Vagina (tissue), 2 donors: ENCODE measurements at places on chromosomes 16 and 17.
A peak's percentile ranks its signal among the peaks of the same experiment; 100 is the strongest.

DNA sequence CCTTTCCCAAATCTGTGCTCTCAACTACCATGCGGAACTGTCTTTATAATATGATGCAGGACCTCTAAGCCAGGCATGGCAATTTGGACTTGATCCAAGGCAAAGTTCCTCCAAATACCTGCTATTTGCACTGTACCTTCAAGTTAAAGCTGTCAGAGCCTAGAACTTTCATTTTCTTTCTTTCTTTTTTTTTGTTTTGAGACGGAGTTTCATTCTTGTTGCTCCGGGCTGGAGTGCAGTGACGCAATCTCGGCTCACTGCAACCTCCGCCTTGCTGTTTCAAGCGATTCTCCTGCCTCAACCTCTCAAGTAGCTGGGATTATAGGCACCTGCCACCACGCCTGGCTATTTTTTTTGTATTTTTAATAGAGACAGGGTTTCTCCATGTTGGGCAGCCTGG lies 51.7 kb downstream of the ARHGAP27 start:
- no peak for DNase-seq

DNA sequence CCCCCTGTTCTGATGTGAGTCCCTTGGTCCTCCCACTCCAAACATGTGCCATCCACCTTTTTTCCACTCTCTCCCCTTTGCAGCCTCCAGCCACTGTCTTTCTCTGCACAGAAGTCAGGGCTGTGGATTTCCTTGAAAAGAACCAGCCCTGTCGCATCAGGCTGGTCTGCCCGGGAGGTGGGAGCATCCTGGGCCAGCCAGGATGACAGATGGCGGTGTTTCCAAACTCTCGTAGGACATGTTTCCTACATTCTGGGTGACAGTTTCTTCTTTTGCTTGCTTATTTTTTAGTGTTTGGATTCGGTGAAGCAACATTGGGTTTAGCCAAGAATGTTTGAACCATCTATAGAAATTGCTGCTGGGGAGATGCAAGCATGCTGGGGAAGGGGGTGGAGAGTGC lies 100.8 kb downstream of the CCDC182 start:
- DNase-seq, result no peak

DNA sequence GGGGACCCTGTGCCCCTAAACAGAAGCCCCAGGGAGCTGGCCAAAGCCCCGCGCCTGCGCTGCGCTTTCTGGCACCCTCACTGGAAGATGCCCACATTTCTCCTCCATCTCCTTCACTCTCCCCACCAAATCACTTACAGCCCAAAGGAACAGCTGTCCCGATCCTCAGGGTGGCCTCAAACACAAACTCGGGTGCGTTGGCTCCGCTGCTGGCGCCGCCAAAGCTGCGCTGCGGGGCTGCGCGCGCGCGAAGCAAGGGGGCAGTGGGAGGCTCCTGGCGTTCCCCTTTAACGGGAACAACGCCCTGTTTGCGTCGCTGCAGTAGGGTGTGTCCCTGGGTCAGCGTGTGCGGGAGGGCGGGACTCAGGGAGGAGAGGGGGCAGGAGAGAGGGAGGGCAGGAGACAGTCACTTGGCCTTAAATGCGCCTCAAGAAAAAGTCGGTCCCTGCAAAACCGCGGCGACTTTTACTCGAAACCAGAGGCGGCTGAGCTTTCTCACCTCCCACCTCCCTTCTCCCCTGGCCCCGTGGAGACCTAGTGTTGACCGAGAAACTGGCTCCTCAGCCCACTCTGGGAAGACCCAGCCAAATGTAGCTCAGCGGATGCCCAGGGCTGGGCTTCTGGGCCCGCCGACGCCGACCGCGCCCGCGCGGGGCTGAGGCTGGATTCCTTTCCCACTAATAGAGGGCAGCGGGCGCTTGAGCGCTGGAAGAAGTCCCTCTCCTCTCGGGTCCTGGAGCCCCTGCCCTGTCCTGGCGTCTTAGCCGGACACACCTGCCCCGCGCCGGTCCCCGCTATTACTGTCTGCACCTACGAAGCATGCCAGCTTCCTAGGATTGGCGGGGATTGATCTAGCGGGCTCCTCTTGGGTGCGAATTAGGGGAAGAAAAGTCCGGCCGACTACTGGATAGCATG lies 2.6 kb downstream of the PMP22 start:
- peak; percentile 95 for DNase-seq

DNA sequence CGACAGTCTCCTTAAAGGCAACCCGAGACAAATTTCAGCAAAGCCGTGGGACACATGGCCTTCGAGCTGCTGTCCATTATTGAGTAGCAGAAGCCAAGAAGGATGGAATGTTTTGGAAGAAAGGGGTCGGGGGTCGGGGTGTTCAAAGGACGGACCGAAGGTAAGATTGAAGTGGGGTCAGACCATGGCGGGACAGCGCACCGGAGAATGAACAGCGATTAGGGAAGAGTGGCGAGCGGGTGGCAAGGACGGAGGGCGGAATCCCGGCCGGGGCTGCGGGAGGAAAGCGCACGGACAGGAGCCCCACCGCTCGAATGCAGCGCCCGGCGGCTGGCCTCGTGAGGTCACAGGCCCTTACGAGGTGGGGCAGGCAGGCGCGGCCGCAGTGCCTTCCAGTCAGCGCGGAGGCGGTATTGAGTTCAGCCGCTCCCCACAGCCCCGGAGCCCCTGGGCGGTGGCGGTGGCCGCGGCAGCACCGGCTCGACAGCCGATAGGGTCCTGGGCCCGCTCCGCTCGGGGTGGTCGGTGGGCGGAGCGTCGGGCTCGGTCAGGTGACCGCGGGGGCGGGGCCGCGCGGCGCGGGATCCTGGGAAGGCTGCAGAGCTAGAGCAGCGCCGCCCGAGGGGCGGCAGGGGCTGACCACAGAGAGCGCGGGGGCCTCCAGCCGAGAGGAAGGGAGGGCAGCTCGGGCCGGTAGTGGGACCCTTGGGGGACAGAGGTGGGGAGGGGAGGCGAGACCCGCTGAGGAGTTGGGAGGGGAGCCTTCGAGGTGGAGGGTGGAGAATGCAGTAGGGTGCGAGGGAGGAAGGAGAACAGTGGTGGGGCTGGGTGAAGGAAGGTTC lies at the start of gene EFCAB13:
Gene EFCAB13 (plus strand): TSS at position 574 of the 842 bp plus-strand sequence. CDS start 4,399 bp downstream, outside the sequence.
- no peak for DNase-seq

DNA sequence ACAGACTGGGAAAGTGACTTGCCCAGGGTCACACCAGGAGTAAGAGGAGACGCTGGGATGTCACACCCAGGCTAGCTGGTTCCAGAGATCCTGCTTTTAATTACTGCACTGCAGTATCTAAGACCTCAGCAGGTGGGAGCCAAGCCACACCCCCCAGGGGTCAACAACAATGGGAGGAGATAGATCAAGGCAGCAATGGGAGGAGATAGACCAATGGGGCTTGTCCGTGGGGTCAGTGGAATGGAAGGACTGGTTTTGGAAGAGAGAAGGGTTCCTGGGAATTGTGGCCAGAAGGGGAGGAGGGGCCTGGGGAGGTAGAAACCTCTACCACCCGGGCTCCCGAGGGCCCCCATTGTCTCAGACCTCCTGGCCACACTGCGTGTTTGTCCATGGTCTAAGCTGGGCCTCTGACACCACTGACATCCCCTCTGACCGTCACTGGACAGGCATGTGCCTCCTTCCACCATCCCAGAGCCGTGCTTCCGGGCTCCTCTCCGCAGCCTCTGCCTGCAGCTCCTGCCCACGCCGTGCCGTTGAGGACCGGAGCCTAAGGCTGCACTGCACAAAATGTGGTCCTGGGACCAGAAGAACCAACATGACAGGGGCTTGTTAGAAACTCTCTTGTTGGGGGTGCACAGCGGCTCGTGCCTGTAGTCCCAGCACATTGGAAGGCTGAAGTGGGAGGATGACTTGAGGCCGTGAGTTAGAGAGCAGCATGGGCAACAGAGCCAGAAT lies 69.8 kb upstream of the RPH3AL start:
- DNase-seq, result no peak

DNA sequence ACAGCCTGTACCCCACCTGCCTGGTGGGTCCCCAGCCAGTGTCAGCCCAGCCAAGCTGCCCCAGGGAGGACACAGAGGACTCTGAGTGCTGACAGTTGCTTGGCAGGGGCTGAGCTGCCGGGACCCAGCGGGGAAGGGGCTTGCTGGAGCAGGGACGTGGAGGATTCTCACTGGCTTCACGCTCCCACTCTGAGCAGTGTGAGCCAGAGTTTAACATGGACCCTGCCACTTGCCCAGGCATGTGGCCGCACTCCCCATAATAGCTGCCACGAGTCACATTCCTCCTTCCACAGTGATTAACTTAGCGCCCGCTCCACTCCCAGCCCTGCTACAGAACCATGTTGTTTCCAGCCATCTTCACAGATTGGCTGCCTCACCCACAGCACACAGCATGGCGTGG lies 31.2 kb downstream of the SREBF1 start:
- no peak for DNase-seq

- no peak for DNase-seq
Measured at GRCh38 chr17:34130544-34130943, 124.5 kb upstream of the CCL2 start.

- no peak for DNase-seq
Measured at GRCh38 chr17:15446036-15446435, 21.4 kb downstream of the CDRT4 start.

GRCh38 chr17:31534223-31534888 lies 142.9 kb downstream of the RAB11FIP4 start:
- no peak for DNase-seq

- DNase-seq, result no peak
Measured at GRCh38 chr17:78276098-78276887, 44.9 kb downstream of the TMEM235 start.

DNA sequence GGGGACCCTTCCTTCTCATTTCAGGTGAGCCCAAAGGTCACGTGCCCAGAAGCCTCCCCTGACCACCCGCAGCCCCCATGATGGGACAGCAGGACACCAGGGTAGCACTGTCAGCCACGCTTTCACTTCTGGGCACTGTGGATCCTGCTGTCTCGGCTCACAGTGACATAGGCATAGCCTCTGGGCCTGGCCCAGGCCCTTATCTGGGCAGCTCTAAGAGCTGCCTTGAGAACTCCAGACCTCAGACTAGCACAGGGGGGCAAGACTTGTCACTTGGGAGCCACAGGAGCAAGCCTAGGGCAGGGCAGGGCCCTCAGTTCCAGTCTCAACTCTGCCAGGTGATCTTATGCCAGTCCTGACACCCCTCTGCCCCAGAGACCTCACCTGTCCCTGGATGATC lies 4.7 kb downstream of the NATD1 start:
- no peak for DNase-seq

GRCh38 chr16:77445324-77445723 lies 10.5 kb upstream of the ADAMTS18 start:
- DNase-seq, result no peak

GRCh38 chr17:6597727-6598126 lies 41.4 kb upstream of the PITPNM3 start:
- DNase-seq, result no peak

- no peak for DNase-seq
Measured at GRCh38 chr17:74453665-74454196, 12.7 kb upstream of the CD300A start.

- DNase-seq, result no peak
Measured at GRCh38 chr16:17983114-17983513, 353.4 kb downstream of the NPIPA8 start.

DNA sequence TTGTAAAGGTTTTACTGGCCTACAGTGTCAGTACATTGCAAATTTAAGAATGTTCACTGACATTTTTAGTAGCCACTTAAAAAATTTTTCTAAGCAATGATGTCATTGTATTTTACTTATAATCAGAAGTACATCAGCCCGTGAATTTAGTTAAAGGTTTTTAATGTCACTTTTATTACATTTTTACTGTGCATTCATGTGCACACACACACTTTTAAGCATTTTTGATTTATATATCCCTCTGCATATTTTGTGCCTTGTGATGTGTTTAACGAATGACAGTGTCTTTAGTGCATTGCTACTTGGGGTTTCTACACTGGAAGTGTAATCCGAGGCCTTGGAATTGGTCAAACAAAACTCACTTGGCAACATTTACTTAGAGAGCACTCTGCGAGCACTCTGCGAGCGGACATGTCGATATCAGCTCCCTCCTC lies 190.4 kb downstream of the WWOX start:
- no peak for DNase-seq

DNA sequence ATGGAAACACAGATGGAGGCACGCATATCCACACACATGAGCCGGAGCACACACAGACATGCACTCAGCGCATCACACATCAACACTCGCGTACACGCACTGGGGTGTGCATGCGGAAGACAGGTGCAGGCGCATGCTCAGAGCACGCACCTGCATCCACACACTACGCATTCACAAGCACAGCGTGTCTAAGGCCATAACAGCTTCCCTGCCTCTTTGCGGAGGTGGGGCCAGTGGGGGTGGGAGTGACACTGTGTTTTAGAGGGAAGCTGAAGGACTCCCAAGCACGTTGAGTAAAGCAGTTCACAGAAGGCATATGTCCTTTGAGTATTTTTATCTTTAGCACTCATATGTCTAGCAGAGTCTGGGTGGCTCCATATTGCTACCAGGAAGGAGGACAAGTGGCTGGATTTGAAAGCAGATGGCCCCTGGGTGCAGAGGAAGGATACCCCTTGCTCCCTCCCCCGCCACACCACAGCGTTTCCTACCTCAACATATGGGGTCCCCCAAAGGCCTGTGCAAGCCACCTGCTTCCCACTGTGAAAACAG lies 68.6 kb upstream of the TOB1 start:
- DNase-seq, result no peak

DNA sequence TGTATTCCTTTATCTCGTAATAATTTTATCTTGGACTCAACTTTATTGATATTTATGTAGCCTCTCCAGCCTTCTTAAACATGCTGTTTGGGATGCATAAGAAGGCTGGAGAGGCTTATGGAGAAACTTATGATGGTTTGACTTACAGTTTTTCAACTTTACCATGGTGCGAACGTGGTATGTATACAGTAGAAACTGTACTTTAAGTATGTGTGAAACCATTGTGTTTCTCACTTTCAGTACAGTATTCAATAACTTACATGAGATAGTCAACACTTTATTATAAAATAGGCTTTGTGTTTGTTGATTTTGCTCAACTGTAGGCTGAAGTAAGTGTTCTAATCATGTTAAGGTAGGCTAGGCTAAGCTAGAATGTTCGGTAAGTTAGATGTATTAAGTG lies 206.8 kb downstream of the SEC14L1 start:
- DNase-seq, result no peak

DNA sequence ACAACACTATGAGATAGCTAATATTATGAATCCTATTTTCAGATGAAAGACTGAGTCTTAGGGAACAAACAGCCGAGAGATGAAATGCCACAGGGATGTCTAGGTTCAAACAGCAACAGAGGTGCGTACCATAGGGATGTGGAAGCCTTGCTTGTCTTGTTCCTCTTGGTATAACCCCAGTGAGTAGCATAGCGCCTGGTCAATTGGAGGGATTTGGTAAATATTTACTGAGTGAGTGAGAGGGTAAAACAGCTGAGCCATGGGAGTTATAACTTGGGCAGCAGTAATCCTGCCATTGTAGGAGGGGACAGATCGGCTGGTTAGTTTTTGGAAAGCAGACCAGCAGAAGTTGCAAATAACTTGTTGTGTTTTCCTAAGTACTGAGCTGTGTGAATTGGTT lies 80.2 kb downstream of the WWOX start:
- DNase-seq, result no peak

DNA sequence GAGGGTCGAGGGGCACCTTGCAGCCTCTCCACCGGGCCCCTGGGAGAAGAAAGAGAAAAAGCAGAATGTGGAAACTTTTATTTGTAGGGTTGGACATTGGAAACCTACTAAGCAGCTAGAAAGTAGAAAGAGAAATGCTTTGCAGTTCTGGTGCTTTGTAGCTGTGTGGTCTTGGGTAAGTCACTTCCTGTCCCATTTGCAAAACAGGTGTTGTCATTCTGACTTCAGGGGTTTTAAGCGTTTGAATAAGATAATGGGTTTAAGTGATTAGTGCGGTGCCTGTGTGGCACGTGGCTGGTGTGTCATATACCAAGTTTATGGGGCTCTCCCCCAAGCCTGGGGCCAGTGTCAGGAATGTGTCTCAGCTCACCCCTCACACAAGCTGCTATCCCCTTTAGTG lies 1.6 kb downstream of the CA4 start:
- DNase-seq, result no peak

GRCh38 chr17:7792611-7793010 lies 41.4 kb upstream of the KDM6B start:
- DNase-seq, result no peak
